Glomerular endothelial cell (primary cell): ENCODE measurements at places on chromosomes 5 and 9. TPM values are rescaled to one million over a fixed set of nuclear protein-coding genes. Genes with fewer than 3 reads are reported as not detected.
A peak's percentile ranks its signal among the peaks of the same experiment; 100 is the strongest.

The SIL1 gene
- total RNA-seq: 48.7 and 49.0 TPM in 2 replicates

DNA sequence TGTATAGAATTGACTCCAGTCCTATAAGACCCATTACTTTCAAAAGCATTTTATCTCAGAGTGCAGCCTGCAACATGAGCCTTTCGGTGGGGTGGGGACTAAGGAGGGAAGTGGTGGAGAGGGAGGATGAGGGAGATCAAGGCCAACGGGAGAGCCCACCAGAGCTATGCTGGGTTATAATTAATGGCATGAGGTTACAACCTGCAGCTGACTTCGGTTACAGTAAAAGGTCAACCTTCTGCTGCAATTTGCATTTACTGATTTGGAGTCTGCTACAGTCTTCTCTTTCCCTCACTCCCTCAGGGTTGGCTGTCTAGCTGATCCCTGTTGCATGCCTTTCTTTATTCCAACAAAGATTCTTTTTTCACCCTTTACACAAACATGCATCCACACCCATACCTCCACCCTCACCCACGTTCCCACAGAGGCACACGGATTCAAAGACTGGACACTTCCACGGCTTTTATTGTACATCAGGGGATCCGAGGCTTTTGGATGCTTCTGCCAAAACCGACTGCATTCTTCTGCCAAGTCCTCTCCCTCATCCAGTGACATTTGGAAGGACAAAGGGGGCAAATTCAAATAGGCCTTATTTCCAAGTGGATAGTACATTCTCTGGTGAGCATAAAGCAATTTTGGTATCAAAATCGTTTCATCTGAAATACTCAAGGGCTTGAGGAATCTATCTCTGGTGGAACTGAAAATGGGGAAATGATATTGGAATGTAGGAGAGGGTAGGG, 381.2 kb downstream of the NFIB start:
- DNase-seq: no peak

- DNase-seq: no peak
Measured at GRCh38 chr5:82785882-82786509, 291.2 kb downstream of the TMEM167A start.

DNA sequence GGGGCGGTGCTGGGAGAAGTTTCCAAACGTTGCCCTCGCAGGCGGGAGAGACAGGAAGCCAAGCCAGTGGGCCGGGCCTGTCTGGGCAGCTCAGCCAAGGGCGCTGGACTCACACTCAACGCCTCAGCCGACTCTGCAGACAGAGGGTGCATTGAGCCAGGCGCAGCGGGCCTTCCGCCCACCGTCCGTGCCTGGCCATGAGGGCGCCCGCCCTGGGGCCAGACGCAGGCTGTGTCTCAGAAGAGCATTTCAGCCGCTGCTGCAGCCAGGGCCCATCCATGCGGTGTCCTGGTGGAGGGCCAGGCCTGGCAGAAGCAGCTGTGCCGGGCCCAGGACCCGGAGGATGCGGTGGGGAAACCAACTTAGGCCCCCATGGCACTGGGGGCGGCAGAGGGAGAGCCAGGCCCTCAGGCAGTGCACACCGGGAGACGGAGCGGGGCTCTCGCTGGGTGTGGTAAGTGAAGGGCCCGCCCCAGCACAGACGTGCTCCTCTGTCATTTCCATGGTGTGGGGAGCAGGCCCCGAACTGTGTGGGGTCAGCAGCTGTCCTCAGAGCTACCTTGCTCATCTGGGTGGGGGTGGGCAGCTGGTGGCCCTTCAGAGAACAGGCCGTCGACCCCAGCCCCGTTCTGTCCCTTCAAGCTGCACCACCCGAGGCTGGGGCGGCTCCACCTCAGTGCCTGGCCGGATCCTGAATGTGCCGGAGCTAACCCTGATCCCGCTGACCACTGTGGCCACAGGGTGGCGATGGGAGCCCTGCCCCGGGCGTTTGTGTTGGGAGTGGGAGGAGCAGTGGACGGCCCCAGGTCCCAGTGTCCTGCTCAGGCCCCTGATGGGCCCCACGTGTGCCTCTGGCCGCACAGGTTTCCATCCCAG, 18.0 kb downstream of the DNLZ start:
- no peak for DNase-seq

DNA sequence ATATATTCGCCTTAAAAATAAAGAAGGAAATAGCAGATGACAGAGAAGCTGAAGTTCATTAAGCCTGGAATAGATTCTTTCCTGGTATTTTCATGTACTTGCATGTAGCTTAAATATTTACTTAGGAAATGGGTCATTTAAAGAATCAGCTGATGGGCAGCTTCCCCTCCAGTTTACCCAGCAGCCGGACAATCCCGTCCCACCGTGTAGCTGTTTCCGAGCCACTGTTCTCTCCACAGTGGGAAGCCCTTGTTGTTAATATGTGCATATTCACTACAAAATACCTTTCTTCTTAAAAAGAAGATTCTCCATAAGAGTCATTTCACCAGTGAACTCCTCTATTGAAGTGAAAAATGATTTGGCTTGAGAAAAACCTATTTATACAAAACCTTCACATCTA, 187.0 kb downstream of the FANCC start:
- DNase-seq: no peak

The NUTM2G gene
- not detected in 2 replicates for total RNA-seq

DNA sequence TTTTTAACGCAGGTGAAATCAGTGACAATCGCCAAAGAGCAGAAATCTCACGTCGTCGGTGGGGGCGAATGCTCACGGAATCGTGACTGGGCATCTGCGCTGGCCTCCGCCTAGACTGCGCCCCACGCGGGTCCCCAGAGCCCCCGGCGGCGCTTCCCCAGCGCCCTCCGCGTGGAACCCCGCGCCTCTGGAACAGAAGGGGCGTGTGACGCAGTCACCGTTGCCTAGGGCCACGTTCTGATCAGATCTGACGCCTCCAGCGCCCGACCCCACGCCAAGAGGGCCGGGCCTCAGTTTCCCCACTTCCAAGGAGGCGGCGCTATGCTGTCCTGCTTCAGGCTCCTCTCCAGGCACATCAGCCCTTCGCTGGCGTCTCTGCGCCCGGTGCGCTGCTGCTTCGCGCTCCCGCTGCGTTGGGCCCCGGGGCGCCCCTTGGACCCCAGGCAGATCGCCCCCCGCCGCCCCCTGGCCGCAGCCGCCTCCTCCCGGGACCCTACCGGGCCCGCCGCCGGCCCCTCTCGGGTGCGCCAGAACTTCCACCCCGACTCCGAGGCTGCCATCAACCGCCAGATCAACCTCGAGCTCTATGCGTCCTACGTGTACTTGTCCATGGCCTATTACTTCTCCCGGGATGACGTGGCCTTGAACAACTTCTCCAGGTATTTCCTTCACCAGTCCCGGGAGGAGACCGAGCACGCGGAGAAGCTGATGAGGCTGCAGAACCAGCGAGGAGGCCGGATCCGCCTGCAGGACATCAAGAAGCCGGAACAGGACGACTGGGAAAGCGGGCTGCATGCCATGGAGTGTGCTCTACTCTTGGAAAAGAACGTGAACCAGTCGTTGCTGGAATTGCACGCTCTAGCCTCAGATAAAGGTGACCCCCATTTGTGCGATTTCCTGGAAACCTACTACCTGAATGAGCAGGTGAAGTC, at the start of gene FTMT:
Gene FTMT (plus strand): TSS at position 240 of the 932 bp plus-strand sequence. CDS start 82 bp downstream, at position 322.
- no peak for DNase-seq

DNA sequence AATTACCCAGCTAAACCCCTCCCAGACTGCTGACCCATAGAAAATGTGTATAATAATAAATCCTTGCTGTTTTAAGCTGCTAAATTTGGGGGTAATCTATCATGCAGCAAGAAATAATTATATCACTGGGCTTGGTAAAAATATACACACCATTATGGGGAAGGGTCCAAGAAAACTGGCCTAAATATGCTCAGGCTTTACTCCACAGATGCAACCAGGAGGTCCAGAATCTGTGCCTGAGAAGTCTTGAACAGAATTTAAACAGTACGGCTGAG, 102.5 kb upstream of the SLC44A1 start:
- no peak for DNase-seq

GRCh38 chr5:126919566-126919965, 110.8 kb downstream of the MARCHF3 start:
- DNase-seq: peak; percentile 74

The SPINK6 gene
- total RNA-seq: not detected in 2 replicates

- no peak for DNase-seq
Measured at GRCh38 chr5:13591621-13592020, 352.9 kb downstream of the DNAH5 start.

The NR5A1 gene
- total RNA-seq: not detected in 2 replicates

- DNase-seq: no peak
Measured at GRCh38 chr5:6185574-6185973, 192.8 kb downstream of the MED10 start.

The GBGT1 gene
- total RNA-seq: 4.3 and 6.6 TPM in 2 replicates

The S1PR3 gene
- 21.4 and 22.3 TPM in 2 replicates for total RNA-seq

- DNase-seq: no peak
Measured at GRCh38 chr5:38608874-38609273, 52.4 kb upstream of the LIFR start.

GRCh38 chr9:127132921-127133647, 10.6 kb upstream of the ANGPTL2 start:
- DNase-seq: no peak

- no peak for DNase-seq
Measured at GRCh38 chr5:180206993-180207392, 2.0 kb downstream of the RASGEF1C start.

- DNase-seq: no peak
Measured at GRCh38 chr9:80125731-80126264, 554.0 kb downstream of the TLE4 start.

DNA sequence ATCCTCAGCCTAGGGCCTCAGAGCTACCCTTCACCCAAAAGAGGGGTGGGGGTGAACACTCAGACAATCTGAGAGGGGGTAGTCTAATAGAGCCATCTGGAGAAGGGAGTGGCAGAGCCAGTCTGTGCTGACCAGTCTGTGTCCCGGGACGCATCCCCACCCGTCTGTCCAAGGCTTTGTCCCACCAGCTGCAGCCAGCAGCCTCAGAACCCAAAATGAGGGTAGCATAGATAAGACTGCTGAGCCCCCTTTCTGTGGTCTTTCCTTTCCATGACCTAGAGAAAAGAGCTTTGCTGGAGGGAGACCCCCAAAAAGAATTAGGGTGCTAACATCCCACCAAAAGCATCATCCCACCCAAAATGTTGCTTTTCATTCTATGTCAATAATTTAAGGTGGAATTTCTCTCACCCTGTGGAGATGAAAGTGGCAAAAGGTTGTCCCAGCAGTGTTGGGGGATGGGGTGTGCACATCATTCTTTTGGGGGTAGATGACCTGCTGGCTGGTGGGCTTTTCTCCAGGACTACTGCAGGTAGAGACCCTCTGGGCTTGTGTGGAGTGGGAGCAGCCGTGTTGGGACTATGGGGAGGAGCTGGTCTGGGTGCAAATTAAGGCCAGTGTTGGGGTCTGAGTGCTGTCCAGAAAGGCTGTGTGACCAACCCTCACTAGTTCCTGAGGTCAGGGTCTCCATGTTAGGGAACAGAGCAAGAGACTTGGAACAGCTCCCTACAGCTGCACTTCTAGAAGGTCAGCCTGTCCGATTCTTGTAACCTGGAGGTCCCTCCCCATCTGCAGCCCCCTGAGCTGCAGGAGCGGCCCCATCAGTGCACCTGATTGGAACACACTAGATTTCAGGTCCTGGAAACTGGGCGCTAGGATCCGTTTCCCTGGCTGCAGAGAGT, 19.9 kb downstream of the URM1 start:
- DNase-seq: no peak

GRCh38 chr9:5402217-5402616, 35.5 kb downstream of the PLGRKT start:
- no peak for DNase-seq

The CATSPER3 gene
- total RNA-seq: not detected in 2 replicates

DNA sequence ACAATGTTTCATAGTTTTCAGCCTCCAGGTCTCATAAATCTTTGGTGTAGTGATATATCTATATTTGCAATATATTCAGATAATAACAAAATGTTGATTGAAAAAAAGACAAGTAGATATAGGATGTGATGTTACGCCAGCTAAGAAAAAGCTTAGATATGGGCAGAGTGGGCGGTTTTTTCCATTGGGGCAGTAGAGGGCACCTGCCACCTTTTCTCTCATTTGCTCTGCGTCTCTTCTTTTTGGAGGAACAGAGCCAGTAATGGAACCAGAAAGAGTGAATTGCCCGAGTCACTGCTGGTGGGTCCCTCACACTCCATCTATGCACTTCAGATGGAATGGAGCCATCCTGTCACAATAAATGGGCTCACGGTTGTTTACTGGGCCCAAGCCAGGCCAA, 62.1 kb upstream of the FANCC start:
- no peak for DNase-seq

GRCh38 chr9:113428062-113428615, 17.6 kb downstream of the C9orf43 start:
- DNase-seq: no peak

GRCh38 chr5:100691085-100691484, 155.9 kb downstream of the FAM174A start:
- no peak for DNase-seq

DNA sequence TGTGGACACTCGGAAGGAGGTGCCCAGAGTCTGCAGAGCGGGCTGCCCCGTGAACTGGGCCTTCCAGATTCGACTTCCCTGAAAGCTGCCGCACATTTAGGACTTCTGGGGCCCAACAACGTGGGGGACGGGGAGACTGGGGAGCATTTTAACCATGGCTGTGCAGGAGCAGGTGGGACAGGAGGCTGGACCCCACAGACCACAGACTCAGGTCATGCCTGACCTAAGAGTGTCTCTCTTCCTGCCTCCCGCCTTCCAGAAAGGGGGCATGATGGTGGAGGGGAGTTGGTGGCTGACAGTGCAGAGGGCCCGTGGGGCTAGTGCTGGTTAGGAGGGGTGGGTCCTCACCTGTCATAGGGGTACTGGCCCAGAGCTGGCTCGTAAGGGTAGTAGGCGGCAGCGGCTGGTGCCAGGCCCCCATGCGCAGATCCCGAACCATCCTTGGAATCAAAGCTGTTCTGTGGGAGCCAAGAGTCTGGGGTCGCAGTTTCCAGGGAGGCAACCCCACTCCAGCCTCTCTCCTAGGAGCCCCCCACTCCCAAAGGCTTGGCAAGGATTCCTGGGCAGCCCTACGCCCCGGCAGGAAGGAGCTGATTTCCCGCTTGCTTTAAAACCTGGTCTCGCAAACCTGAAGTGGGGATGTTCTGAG, 2.2 kb downstream of the IRX4 start:
- DNase-seq: no peak

The SPATA31E1 gene
- total RNA-seq: not detected in 2 replicates

GRCh38 chr5:172119921-172120688, 67.9 kb downstream of the STK10 start:
- no peak for DNase-seq

DNA sequence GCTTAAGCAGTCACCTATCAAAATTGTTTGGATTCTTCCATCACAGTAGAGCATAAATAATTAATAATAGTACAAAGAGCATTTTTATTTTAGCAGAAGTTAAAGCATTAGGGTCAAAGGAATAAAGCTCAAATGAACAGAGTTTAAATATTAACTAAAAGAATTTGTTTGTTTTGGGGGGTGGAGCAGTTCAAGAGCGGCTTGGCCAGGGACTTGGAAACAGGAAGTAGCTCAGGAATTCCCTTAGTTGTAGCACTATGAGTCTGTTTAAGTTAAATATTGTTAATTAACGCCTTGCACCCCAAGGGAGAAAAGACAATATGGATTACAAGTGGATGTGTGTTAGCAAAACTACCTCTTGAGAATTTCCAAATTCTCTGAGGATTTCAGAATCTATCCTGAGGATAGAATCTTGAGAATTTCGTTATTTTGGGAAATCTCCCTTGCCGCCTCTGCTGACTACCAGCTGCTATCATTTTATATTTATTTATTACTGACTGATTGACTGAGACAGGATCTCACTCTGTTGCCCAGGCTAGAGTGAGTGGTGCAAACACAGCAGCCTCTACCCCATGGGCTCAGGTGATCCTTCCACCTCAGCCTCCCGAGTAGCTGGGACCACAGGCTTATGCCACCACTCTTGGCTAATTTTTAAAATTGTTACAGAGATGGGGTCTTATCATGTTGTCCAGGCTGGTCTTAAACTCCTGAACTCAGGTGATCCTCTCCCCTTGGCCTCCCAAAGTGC, 96.7 kb upstream of the CHD1 start:
- no peak for DNase-seq
